ENCODE measurements at places on chromosomes 2 and 18.

- DNase-seq = no peak
Measured at GRCh38 chr2:200498402-200499162, 11.3 kb downstream of the KCTD18 start.

- DNase-seq = no peak
Measured at GRCh38 chr2:233079953-233080835, 20.1 kb downstream of the INPP5D start.

DNA sequence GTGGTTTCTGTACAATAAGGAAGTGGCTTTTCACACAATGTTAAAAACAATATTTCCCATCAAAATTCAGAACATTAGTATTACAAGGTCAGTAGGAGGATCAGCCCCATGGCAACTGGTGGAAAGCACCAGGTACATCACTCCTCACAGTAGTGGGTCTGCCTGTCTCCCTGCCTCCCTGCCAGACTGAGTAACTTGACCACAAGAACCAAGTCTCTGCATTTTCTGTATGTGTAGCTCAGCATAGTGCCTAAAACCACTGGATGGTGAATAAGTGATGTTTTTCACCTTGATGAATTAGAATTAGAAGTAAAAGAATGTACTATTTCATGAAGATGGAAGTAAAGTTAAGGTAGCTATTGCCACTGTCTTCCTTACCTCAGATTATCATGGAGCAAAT, 4.1 kb upstream of the WDR7 start:
- DNase-seq = no peak

- DNase-seq = no peak
Measured at GRCh38 chr2:21256006-21256405, 132.2 kb downstream of the TDRD15 start.

GRCh38 chr2:167988296-167988695, 259.1 kb downstream of the STK39 start:
- no peak for DNase-seq

DNA sequence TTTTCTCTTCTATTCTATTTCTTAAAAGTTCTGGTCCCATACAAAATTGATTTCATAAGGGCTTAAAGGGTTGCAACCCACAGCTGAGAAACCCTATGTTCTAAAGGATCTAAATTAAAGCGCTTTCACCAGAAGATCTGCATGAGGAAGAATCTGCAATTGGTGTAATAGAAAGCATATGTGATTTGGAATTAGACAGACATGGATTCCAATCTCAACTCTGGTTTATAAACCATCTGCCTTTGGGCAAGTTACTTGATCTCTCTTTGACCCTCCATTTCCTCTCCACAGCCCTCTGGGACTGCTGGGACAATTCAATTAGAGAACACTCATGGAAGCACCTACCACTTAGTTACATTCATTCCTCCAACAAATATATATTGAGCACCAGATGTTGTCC, 178.7 kb downstream of the ANTXR1 start:
- no peak for DNase-seq

GRCh38 chr2:113136828-113137775, 9.7 kb downstream of the IL1RN start:
- DNase-seq = peak; percentile 33

- DNase-seq = no peak
Measured at GRCh38 chr2:145751629-145752028, 1231.7 kb upstream of the ZEB2 start.

- peak; percentile 83 for DNase-seq
Measured at GRCh38 chr2:216666461-216667233, 28.7 kb downstream of the IGFBP5 start.

GRCh38 chr2:10785260-10785659, 27.3 kb downstream of the PDIA6 start:
- DNase-seq = no peak

GRCh38 chr2:113034016-113034415, 18.7 kb downstream of the IL36B start:
- DNase-seq = no peak

GRCh38 chr2:104597942-104598341, 256.0 kb upstream of the POU3F3 start:
- DNase-seq = no peak

- DNase-seq = no peak
Measured at GRCh38 chr2:113124181-113124961, 3.0 kb upstream of the IL1RN start.

DNA sequence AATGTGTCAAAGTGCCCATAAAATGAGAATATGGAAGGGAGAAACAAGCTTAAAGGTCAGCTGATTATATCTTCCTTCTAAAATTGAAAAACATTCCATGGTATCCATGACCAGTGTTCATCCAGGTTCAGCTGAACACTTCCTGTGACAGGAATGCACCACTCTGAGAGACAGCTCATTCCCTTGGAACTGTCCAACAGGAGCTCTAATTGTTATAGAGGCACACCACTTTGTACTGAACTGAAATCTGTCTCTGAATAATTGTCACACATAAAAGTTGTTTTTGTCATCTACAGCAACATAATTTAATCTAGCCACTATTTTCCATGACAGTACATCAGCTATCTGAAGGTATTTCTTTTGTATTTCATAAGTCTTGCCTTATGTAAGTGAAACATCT, 195.9 kb upstream of the ZNF804A start:
- no peak for DNase-seq

GRCh38 chr18:39685303-39685902, 2119.8 kb upstream of the CELF4 start:
- no peak for DNase-seq

DNA sequence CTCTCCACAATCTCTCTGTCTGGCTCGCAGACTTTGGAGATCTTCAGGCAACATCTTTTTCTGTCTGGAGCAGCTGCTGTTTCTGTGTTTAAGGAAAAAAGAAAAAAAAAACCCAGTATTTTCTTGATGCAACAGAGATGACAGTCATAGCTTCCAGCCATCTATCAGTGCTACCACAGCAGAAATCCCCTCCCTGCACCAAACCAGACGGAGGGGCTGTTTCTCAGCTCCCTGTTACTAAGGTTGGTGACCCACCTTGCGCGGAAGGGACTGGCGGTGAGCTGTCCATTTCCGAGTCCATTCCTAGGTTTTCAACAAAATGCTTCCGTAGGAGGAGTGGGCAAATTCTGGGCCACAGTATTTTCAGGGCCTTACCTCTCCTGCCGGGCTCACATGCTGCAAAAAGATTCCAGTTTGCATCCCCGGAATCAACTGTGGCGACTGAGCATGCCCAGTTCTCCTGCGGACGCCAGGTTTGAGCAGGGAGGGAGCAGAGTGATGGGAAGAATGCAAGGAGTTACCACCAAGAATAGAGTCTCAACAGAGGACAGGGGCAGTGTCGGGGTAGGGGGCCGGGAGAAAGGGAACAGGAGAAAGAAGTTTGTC, 1.2 kb downstream of the SLC4A10 start:
- DNase-seq = no peak

DNA sequence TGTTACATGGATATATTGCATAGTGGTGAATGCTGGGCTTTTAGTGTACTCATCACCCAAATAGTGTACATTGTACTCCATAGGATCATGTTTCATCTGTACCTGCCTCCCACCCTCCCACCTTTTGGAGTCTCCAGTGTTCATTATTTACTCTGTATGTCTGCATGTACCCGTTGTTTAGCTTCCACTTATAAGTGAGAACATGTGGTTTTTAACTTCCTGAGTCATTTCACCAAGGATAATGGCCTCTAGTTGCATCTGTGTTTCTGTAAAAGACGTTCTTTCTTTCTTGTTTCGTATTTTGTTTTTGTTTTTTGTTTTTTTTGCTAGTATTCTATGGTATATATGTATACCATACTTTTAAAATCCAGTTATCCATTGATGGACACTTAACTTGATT, 107.5 kb downstream of the MSTN start:
- DNase-seq = no peak

GRCh38 chr18:8367217-8367988, 241.8 kb upstream of the RAB12 start:
- no peak for DNase-seq

GRCh38 chr2:135585586-135585985, 54.3 kb downstream of the R3HDM1 start:
- no peak for DNase-seq

GRCh38 chr2:9508931-9509330, 34.6 kb downstream of the IAH1 start:
- no peak for DNase-seq

DNA sequence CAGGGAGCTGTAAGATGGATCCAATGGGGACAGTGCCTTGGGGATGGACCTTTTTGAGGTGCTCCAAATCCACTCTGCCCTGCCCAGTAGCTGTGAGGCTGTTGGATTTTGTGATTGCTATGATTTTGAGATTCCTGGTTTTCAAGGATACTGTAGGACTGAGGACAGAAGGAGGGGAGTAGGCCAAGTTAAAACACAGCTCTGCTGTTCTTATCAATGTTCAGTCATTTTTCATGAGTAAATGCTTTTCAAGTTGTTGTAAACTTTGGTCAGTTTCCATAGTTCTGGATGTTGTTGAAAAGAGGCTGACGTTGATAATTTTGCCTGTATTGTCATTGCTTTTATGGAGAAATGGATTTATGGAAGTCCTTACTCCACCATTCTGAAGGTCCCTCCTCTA, 361.2 kb downstream of the ZNF516 start:
- no peak for DNase-seq

GRCh38 chr2:88080545-88080944, 12.9 kb downstream of the SMYD1 start:
- no peak for DNase-seq

- DNase-seq = no peak
Measured at GRCh38 chr2:160431441-160431840, 62.2 kb downstream of the RBMS1 start.

GRCh38 chr2:240991378-240992263, 6.8 kb upstream of the SNED1 start:
- DNase-seq = no peak

GRCh38 chr2:212995920-212996319, 155.5 kb downstream of the IKZF2 start:
- no peak for DNase-seq

DNA sequence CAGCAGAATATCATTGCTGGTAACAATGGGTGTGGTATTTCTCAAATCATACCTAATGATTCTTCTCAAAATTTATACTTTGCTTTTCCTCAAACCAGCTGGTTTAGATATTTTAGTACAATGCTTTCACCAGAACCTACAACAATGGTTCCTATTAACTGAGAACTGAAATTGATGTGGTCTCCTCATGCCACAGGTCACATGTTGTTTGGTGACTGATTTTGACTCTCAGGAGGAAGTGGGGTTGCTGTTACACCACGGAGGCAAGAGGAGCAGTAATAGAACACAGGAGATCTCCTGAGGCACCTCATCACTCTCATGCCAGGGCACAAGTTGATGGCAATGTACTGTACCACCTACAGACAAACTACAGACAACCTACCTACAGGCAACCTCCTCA, 3.0 kb upstream of the CEP68 start:
- peak; percentile 51 for DNase-seq

DNA sequence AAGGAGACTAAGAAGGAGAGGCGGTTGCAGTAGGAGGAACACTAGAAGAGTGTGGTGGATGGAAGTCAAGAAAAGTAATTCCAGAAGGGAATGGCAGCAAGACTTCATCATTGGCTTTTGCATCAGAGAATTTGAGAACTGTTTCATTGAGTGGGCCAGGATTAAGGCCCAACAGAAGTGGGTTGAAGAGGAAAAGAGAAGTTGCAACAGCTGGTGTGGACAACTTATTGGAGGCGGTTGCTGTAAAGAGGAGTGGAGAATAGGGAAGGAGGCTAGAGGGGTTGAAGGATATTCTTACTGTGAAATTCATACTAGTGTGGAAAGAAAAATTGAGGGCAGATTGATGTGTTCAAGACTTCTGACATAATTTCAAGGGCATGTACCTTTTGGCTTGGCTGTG, 168.7 kb upstream of the FN1 start:
- no peak for DNase-seq

DNA sequence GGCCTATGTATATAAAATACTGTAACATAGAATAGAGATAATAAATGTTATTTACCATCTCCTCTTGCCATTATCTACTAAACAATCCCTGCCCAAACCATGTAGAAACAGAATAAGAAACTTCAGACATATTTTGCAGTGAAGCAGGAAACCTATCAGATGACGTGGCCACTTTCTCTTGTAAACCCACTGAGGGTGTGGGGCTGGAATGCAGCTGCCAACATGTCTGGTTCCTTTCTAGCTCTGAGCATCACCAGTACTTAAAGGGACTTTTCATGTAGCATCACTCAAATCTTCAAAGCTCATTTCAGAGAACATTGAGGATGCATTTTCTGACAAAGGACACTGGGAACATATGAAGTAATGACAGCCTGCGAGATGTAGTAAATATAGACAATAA, 251.8 kb downstream of the LPIN1 start:
- peak; percentile 56 for DNase-seq

DNA sequence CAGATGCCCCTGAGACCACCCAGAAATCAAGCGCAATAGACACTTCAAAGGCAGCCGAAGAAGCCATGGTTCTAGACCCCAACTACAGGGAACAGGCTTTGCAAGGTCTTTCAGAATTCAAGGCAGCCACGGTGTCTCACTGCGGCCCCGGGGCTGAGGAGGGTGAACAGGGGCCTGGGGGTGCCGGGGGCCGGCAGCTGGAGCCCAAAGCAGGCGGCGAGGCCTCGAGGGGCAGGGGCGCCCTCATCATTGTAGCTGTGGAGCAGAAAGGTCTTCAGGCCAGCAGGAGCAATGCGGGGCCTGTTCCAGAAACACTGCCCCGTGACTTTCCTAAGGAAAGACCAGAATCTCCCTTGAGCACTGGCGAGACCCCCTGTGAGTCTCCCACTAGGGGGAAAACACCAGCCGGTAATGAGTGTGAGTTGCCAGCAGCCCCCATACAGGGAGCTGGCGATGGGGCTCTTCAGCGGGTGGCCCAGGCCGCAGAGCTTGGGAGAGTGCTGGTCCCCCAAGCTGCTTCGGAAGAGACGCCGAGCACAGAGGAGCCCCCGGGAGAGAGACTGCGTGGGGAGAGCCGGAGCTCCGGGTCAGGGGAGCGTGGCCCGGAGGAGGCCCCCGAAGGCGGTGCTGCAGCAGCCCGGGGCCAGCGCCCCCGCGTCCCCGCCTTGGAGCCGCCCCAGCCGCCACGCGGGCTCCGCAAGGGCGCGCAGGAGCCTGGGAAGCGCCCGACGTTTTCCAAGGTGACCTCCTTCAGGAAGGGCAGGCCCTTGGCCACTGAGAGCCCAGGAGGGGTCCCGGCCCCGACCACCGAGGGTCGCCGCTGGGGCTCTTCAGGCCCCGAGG, 79.1 kb downstream of the ARHGEF4 start:
- DNase-seq = no peak

DNA sequence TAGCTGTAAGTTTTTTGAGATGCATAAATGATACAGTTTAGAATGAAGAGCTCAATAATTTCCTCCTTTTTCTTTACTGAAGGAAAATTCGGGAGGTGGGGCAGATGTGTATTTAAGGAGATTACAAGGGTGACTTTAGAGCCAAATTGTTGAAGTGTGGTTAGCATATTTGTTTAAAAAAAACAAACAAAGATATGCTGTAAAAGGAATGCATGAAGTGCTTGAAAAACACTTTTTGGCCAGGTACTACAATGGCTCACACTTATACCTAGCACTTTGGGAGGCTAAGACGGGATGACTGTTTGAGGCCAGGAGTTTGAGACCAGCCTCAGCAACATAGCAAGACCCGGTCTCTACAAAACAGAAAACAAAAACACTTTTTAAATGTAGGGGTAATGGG, 38.4 kb downstream of the CD302 start:
- DNase-seq = no peak

GRCh38 chr2:178208817-178209216, 14.5 kb downstream of the OSBPL6 start:
- DNase-seq = no peak

Data from DND-41 (cell line).